ENCODE measurements at places on chromosomes 3 and 15. TPM values are rescaled to one million over a fixed set of nuclear protein-coding genes. Genes with fewer than 3 reads are reported as not detected.

The TRIM42 gene
- not detected for polyA plus RNA-seq

DNA sequence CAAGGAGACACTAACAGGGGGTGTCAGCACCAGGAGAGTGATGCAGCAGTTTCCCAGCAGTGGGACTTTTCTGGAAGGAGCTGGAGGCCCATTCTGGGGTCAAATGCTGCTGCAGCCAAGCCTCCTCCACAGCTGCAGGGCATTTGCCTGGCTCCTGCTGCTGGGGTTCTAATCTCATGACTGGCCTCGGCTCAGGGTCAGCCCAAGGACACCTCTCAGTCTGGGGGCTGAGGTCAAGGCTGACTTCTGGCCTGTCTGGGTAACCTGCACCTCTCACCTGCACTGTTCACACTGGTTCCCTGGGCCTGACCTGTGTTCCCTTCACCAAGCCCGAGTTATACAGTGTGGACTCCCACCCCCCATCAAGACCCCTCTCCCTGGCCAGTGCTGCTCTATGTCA, 10.4 kb upstream of the C15orf39 start:
- DNase-seq, result no peak

DNA sequence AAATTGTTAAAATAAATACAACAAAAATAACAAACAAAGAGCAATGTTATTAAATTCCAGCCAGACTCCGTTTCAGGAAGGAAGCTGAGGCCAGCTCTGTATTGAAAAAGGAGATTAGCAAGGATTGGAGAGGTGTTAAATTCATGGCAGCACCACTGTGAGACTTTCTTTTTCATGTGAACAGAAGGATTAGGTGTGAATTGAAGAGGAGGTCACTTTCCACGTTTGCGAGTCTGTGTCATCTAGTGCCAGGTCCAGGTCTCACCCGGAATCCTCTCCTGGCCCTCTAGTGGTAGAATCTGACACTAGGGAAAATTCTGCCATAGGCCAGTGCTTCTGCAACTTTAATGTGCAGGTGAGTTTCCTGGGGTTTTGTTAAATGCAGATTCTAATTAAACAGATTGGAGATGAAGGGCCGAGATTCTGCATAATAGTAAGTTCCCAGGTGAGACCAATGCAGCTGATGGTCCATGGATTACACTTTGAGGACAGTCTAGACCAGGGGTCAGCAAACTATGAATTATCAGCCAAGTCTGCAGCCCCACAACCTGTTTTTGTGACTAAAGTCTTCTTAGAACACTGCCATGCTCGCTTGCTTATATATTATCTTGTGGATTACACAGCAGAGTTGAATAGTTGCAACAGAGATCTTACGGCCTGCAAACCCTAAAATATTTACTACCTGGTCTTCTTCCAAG, 9.2 kb upstream of the SLC6A1 start:
- DNase-seq, result peak; percentile 37

DNA sequence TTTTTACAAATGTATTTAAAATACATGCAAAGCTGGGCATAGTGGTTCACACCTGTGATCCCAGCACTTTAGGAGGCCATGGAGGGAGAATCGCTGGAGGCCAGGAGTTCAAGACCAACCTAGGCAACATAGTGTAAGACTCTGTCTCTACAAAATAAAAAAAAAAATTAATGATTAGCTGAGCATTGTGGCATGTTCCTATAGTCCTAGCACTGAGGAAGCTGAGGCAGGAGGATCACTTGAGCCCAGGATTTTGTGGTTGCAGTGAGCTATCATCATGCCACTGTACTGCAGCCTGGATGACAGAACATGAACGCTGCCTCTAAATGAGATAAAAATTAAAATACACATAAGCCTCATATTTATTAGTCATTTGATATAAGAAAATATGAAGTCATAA, 142.8 kb downstream of the TCF12 start:
- DNase-seq, result no peak

The UROC1 gene
- polyA plus RNA-seq, result not detected

GRCh38 chr3:55252921-55253320, 234.2 kb downstream of the WNT5A start:
- DNase-seq, result no peak

GRCh38 chr3:15982667-15983196, 185.0 kb upstream of the ANKRD28 start:
- DNase-seq, result no peak

- DNase-seq, result peak; percentile 2
Measured at GRCh38 chr15:37204692-37205091, 104.3 kb upstream of the MEIS2 start.

DNA sequence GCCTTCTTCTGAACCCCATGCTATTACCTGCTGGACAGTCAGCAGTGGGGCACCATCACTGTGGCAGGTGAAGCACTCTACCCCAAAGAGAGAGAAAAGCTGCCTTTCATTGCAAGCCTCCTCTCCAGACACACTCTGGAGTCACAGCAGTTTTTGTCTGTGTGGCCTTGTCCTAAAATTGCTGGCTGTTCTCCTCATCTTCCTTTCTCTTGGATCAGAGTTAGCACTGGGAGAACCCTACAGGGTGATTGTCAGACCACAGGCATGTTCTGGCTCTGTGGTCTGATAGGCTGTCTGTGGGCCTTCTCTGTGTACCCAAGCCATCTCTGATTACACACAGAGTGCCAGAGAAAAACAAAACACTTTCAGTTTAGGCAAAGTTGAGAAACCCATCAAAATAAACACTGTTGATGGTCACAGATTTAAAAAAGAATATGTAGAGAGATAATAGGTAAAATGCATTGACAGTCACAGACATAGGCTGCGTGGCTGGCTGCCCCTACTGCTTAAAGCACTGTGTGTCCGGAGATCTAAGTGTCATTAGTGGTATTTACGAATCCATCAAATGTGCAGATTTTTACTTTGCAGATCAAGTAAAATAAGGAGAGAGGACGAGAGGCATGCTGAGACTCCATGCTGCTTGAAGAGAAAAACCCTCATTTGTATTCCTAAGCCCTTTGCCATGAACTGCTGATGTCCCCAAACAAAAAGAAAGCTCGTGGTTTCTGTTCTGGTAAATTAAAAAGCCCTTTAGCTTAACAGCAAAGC, 689.9 kb downstream of the TUSC7 start:
- no peak for DNase-seq

- peak; percentile 2 for DNase-seq
Measured at GRCh38 chr3:81216192-81216591, 545.3 kb downstream of the GBE1 start.

GRCh38 chr15:88738796-88739195, 64.4 kb upstream of the ACAN start:
- DNase-seq, result no peak

- no peak for DNase-seq
Measured at GRCh38 chr3:192122832-192123594, 604.3 kb downstream of the FGF12 start.

The ZBTB47 gene
- 7.1 TPM for polyA plus RNA-seq

The ADGRG7 gene
- polyA plus RNA-seq, result not detected

DNA sequence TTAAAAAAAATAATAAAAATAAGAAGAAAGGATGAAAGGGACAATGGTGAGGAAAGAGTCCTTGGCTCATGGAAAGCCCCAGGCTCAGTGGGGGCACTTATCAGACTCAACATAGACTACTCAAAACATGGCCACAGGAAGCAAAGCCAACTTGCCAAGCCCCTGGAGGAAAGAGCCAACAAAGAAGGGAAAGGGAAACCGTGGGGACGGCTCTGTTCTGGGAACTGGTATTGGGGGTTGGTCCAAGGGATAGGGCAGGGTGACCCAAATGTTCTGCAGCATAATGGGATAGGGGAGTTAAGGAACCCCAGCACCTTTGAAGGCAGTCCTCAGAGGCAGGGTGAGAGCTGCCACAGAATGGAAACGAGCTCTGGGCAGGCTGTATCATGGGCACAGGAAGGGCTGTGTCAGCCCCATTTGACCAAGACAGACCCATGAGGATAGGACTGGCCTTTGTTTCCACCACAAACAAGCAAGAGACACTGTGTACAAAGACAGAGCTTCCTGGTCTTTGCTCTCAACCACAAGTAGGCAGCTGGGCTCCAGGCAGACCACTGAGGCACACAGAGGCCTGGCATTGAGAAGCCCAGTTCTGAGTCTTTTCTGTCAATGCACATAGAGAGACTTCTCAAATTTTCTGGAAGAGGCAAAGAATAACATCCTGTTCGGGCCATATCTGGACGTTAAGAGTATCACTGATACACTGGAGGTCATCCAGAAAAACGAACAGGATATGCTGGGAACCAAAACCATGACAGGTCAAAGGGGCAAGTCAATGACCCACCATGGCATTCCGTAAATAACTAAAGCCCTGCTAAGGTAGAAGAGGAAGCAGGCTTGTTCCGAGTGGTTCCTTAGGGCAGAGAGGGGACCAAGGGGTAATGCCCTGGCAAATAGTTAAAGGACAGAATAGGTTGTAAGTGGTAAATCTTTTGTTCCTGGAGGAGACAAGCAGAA, 10.6 kb upstream of the SEMA7A start:
- no peak for DNase-seq

DNA sequence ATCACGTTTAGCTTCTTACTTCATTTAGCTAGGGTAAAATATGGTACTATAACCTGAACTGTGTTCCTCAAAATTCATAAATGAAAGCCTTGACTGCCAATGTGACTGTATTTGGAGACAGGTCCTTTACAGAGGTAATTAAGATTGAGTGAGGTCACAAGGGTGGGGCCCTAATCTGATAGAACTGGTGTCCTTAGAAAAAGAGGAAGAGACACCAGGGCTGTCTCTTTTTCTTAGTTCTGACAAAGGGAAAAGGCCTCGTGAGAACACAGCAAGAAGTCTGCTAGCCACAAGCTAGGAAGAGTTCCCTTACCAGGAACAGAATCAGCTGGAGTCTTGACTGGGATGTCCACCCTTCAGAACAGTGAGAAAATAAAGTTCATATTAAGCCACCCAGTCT, 162.7 kb downstream of the GMNC start:
- no peak for DNase-seq

DNA sequence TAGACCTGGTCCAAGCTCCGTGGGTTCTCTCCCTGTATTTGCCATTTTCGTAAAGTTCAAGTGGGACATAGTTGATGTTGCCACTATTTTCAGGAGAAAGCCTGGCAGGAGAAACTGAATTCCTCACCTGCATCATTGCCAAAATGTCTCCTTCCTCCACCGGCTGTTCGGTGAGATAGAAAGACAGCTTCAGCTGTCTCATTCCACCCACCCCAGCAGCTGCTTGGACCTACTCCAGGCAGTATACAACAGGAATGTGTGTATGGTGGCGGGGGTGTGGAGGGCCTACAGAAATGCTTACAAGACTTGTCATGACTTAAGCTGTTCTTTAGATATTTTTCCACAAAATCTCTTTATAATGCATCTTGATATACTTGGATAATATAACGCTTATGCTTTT, 132.7 kb upstream of the RAP2B start:
- no peak for DNase-seq

DNA sequence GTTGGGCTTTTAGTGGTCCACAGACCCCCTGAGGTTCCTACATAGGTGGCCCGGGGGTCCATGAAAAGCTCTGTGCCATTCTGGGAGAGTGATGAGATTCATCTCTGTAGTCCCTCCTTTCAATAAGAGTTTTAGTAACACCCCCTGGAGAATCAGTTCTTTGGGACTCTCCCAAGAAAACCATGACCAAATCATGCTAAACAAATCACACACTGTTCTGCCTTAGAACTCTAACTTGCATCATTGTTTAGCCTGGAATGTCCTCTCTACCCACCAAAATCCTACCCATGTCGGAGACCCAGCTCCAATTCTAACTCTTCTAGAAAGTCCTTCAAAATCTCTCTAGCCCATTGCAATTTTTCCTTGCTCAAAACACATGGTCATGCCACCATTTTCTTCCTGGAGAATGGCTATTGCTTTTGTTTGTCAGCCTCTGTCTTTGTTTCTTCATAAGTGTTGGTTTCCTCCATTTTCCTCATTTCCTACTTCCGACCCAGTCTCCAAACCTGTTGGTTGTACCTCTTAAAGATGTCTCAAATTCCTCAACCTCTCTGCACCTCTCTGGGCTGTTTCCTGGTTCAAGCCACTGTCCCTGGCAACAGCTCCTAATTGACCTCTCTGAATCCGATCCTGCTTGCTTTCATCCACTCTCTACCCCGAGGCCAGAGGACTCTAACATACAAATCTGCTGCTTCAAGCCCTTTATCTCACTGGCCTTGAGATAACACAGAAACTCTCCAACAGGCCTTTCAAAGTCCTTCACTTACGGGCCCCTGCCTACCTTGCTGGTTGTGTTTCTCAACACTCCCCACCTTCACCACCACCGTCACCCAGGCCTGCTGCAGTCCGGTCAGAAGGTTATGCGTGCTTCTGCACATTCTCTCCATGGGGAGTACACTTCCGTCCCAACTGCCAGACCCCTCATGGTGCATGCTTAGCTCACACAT, 23.7 kb downstream of the CYP19A1 start:
- no peak for DNase-seq

The RETNLB gene
- polyA plus RNA-seq, result not detected

DNA sequence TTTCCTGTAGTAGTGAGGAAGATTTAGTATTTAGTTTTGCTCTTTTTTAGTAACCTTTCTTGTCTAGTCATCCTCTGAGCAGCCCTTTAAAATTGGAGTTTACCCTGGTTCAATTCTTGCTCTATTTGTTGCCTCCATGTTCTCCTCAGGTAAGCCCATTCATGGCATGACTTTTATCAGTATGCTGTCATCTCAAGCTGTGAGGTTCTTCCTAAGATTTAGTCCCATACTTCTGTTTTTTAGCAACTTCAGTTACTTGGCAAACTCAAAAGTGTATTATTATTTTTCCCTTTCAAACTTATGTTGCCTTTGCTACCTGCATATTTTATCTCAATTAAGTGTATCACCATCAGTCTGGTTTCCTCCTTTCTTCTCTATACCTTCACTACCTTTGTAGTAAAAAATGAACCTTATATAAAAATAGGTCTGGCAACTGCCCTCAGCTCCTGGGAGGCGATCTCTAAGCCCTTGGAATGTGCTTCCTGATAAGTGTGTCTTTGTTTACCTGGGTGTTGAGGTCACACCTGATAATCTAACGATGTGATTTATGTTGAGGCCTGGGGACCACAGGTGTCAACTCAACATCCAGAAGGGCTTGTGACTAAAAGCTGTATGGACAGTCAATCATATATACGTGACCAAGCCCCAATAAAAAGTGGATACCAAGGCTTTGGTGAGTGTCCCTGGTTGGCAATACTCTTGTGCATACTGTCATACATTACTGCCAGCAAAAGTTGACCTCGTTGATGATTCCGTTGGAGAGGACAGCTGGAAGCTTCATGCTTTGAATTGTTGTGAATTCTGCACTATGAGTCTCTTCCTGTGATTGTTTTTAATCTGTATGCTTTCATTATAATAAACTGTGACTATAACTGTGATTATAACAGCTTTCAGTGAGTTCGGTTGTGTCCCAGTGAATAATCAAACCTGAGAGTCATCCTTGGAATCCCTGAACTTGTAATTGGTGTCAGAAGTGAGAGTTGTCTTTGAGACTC, 3.9 kb downstream of the NSUN3 start:
- DNase-seq, result no peak

GRCh38 chr15:39127151-39127790, 453.6 kb upstream of the THBS1 start:
- DNase-seq, result peak; percentile 38
